Activated naive CD8-positive, alpha-beta T cell treated with anti-CD3 and anti-CD28 coated beads, Interleukin-2, amount 50 U/mL, for 24 hours (primary cell): ENCODE measurements at places on chromosomes 2 and 18.

DNA sequence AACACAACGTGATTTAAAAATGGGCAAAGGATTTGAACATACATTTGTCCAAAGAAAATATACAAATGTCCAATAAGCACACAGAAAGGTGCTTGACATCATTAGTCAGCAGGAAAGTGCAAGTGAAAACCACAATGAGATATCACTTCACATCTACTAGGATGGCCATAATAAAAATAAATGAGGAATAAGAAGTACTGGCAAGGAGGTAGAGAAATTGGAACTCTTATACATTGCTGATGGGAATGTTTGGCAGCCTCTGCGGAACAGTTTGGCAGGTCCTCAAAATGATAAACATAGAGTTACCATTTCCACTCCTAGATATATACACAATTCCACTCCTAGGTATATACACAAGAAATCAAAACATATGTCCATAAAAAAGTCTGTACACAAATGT, 51.0 kb upstream of the PGAP1 start:
- no peak for DNase-seq

DNA sequence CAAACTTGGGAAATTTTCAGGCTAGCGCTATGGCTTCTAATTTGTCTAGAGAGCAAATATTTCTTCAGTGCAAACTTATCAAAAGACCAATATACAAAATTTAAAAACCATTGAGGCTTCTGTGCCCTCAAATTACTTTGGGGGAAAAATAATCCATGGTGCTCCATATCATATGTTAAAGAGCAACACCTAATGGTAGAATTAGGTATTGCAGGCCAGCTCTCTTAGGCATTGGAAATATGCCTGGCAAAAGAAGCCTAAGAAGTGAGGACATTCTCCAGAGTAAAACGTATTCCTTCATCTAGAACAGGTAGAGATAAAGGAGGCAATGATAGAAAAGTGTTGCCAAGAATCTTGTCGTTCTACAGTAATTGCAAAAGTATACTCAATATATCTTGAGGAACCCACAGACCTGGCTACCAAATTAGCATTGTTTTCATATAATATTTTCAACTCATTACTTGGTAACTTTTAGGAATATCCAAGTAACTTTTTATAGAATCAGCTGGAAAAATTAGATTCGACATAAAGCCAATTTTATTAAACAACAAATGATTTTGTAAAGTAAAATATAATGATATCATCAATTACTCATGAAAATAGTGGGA, 401.1 kb downstream of the BCL11A start:
- no peak for DNase-seq

DNA sequence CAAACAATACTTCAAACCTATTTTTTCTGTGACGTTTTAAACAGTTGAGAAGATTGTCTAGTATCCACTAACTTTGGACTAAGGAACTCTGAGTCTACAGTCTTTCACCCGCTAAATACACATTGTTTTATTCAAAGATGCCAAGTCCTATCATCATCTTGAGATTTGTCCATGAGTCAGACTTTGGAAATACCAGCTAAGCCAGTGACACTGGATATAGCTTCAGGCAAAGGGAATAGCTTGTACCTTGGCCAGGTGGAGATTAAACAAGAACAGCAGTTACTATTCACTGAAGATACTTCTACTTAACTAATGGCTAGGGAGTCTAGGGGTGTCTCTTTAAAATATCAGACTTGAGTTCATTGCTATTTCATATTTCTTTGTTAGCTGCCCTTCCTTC, 137.5 kb downstream of the COMMD1 start:
- no peak for DNase-seq

DNA sequence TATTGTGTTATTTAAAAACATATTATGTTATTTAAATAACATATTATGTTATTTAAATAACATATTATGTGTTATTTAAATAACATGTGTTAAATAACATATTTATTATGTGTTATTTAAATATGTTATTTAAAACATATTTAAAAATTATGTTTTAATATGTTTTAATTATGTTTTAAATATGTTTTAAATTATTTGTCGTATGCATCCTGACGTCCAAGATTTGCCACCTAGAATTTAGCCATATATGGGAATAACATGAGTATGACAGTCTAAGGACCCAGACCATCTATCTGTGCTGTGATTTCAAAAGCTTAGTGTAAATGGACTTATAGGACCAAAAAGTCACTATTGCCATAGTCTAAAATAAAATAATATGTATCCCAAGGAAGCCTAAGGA, 484.3 kb upstream of the KLHL29 start:
- DNase-seq: no peak

GRCh38 chr2:127859712-127860085, 1.7 kb upstream of the POLR2D start:
- peak; percentile 61 for DNase-seq

DNA sequence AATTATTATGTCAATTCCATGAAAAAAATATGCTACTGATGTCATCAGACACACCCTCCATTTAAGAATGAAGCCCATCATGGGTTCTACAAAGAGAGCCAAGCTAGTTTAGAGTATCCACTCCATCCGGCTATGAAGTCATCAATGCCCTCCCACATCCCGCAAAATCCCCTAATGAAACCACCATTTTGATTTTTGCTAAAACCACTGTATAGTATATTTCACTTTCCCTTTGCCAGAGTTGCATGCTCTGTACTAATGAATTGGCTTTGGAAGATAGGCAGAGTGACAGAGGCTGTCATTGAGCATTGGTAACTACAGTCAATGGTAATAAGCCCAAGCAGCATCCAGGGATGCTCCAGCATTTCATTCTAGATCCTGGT, 118.6 kb downstream of the ANKRD44 start:
- no peak for DNase-seq

DNA sequence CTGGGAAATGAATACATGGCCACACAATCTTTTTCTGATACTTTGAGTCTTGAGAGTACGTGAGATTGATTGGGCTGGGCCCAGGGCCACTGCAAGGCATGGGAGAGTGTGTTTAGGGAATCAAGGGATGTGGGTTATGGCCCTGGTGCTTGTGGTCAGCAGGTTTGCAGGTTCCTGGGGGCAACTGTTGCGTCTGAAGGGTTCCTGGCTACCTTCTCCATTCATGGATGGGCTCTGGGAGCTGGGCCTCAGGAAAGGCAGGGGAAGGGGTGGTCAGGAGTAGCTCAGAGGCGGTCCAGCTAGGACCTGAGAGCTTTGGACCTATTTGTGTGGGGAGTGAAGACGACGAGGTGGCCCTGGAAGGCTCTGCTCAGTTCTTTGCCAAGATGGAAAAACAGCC, 8.4 kb upstream of the ZAP70 start:
- DNase-seq: no peak

- no peak for DNase-seq
Measured at GRCh38 chr2:57943315-57943714, 103.3 kb upstream of the VRK2 start.

- DNase-seq: peak; percentile 3
Measured at GRCh38 chr18:27685807-27686412, 491.0 kb downstream of the CDH2 start.

DNA sequence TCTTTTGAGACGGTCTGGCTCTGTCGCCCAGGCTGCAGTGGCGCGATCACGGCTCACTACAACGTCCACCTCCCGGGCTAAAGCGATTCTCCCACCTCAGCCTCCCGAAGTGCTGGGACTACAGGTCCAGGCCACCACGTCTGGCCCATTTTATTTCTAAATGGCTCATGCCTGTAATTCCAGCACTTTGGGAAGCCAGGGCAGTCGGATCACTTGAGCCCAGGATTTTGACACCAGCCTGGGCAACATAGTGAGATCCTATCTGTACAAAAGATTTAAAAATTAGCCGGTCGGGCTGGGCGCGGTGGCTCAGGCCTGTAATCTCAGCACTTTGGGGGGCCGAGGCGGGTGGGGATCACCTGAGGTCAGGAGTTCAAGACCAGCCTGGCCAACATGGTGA, 26.4 kb upstream of the EFHD1 start:
- no peak for DNase-seq

- DNase-seq: no peak
Measured at GRCh38 chr2:120905824-120906571, 170.3 kb downstream of the GLI2 start.

GRCh38 chr2:71531522-71532047, 78.2 kb downstream of the DYSF start:
- no peak for DNase-seq
